Hematopoietic multipotent progenitor cell treated with erythropoietin and hydrocortisone succinate and interleukin-3 and kit ligand, for 8 days (in vitro differentiated cells): ENCODE measurements at places on chromosomes 5 and 9.

- DNase-seq: peak; percentile 68
Observed at GRCh38 chr5:179699616-179700237, 960 bp downstream of the CANX start.

GRCh38 chr5:64854855-64855254, 86.1 kb downstream of the CWC27 start:
- no peak for DNase-seq

GRCh38 chr5:73777192-73777591, 151.2 kb downstream of the ARHGEF28 start:
- no peak for DNase-seq

GRCh38 chr5:72842816-72843215, 26.4 kb downstream of the TNPO1 start:
- DNase-seq: peak; percentile 32

DNA sequence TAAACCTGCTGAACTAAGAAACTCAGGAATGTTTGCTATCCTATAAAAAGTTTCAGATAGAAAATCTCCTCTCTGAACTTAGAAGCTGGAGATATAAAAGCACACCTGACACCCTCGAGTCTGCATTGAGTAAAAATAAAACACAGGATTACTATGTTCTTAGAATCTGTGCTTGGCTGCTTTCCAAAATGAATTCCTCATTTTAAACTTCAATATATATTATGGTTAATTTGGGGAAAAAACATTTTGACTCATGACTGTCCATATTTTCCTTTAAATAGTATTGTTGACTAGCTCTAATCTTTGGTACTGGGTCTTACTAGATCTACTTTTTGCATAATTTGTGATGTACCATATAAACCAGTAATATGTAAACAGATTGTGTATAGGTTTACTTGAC, 36.7 kb downstream of the FBXW2 start:
- no peak for DNase-seq

DNA sequence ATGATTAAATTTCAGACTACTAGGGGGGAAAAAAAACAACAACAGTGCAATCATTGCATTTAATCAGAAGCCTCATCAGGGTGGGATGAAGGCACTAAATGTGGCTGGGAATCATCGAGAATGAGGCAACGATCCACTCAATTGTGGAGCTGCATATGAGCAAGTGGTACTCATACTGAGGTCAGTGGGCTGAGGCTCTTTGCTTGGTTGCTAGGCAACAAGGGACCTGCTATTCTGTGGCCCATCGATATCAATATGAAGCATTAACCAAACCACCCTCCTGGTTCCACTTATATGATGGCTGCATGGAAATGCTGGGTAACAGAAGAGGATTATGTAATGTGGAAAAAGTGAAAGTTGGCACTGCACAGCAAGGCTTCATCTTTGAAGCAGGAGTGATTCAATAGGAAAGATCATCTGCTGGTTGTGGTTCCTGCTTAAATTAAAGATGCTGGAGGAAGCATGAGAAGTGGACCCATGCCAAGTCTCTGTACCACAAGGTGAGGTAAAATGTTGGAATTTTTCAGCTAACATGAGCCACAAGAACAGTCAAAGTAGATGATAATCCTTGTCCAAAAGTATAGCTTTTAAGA, 159.8 kb upstream of the HMHB1 start:
- no peak for DNase-seq

- DNase-seq: no peak
Observed at GRCh38 chr5:80117446-80117845, 82.3 kb downstream of the THBS4 start.
